ENCODE measurements at places on chromosomes 5 and 9. TPM values are rescaled to one million over a fixed set of nuclear protein-coding genes. Genes with fewer than 3 reads are reported as not detected.
A peak's percentile ranks its signal among the peaks of the same experiment; 100 is the strongest.

DAB2 gene
- 25.8 TPM for total RNA-seq

SLC22A4 gene
- 4.2 TPM for total RNA-seq

DND1 gene
- total RNA-seq, result 1.2 TPM

KIF4B gene
- total RNA-seq, result 0.13 TPM

- no peak for DNase-seq
These were observed 164.3 kb upstream of the OTULINL start for GRCh38 chr5:14417276-14417730.

- no peak for DNase-seq
These were observed at the start of gene CANX for GRCh38 chr5:179698935-179699615. TSS of gene CANX (plus strand) at chr5:179698967. CDS start at chr5:179705682, 6,715 bp downstream.

DNA sequence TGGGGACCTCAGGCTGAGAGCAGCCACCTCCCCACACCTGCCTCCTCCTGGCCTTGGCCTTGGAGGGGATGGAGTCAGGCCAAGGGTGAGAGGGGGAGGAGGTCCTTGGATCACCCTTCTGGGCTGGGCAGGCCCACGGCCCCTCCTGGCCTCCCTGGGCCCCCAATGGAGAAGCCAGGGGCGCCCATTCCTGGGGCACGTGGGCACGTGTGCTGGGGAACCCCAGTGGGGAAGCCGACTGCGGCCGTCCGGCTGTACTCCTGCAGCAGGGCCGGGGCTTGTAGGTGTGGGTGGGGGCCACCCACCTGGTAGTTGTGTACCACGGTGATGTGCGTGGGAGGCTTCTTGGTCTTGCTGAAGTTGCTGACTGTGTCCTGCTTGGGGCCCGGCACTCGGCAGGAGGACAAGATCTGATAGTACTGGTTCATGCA lies 8.5 kb downstream of the CRAT start:
- DNase-seq, result peak; percentile 0

DNA sequence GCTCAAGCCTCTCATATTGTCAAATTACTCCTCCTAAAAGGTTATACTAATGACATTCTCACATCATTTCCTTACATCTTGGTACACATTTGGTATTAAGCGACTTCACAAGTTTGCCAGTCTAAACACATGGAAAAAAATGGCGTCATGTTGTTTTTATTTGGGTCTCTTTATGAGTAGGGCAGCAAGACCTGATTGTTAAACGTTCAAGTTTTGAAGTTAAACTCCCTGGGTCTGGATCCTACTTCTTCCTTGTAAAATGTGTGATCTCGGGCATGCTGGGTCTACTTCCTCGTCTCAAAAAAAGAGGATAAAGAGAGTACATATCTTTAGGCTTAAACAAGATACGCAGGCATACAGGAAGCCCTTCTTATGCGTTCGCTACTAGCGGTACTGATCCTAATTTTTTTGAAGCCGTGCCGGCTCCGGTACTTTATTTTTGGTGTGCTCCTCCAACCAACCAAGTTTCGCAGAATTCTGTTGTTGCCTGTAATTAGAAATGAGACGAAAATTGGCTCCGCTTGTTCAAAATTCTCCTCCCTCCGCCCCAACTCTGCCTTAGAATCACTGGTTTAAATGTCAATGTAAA lies 596 bp upstream of the CDC37L1 start:
- no peak for DNase-seq

DNA sequence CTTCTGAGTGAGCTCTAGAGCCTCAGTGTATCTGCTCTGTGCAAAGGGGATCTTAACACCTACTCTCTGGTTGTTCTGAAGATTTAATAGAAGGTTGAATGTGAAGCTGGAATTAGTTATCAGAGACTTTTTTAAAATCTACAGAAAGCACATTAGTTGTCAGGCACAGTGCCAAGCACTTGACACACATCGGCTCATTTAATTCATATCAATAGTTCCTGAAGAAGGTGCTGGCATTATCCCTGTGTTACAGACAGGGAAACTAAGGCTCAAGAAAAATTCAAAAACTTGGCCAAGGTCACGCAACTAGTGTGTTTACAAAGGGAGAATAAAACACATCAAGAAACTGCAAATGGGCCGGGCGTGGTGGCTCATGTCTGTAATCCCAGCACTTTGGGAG lies 80.2 kb downstream of the FGF18 start:
- DNase-seq, result no peak

DNA sequence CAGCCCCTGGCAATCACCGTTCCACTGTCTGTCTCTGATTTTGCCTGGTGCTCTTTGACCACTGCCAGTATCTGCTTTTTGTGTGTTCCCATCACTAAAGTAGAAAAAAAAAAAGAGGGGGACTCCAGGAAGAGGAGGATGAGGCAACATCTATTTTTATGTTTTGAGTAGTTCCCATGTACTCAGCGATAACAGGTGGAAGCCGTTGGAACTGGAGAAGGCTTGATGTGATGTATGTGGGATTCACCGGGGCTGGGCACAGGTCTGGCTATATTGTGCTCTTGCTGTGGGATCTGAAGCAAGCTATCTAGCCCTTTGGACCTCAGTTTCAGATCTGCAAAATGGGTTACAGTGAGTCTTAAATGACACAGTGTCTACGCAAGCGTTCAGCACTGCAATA lies 104.9 kb downstream of the SLIT3 start:
- DNase-seq, result no peak

GRCh38 chr9:68648971-68649370 lies 56.1 kb upstream of the PIP5K1B start:
- no peak for DNase-seq
